Fibroblast of villous mesenchyme (primary cell): ENCODE measurements at places on chromosomes 4 and X. TPM values are rescaled to one million over a fixed set of nuclear protein-coding genes. Genes with fewer than 3 reads are reported as not detected.

DNA sequence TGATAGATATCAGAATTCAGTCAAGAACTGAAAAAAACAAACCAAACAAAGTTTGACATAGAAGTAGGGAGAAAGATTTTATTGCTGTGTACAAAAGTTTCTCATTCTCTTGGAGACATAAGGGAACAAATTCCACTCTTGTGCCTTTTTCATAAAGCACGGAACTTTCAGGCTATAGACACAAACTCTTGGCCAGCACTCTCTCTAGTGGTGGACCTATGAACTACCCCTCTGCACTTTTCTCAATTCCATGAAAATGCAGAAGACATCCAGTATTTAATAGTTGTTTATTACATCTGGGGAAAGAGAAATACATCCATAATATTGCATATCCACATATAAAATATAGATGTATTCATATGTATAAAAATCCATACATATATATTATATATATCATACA, 291.6 kb upstream of the HS3ST1 start:
- DNase-seq, result peak; percentile 42

GRCh38 chr4:100588076-100588475, 70.3 kb upstream of the EMCN start:
- DNase-seq, result peak; percentile 60

- no peak for DNase-seq
Observed at GRCh38 chr4:2819244-2820215, 24.1 kb upstream of the ADD1 start.

Gene ATP8A1
- 0.86 and 0.97 TPM in 2 replicates for total RNA-seq

DNA sequence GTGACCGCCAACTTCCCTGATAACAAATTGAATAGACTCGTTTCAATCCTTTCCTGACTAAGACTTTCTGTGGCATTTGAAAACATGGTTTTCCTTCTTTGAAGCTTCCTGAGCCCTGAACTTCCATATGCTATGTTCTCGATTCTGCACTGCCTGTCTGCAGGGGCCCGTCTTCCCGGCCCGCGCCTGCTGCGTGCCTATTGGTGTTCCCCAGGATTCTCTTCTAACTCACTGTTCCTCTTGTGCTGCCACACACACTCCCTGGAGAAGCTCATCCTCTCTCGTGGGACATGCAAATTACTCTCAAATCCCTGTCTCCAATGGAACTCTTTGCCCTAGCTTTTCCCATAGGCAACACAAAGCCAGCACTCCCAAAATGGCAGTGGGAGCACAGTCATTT, 262.9 kb upstream of the GATB start:
- DNase-seq, result no peak

- DNase-seq, result no peak
Observed at GRCh38 chrX:153445856-153446635, at the start of gene TREX2. TREX2 (minus strand) TSS chrX:153446056; CDS start chrX:153445430, 626 bp downstream.

Gene MAGEB2
- total RNA-seq, result 2.6 TPM in 1 of 2 replicates, not detected in the other

GRCh38 chr4:158938220-158939044, 164.4 kb upstream of the RAPGEF2 start:
- DNase-seq, result peak; percentile 47

Gene CT47B1
- total RNA-seq, result not detected in 2 replicates

DNA sequence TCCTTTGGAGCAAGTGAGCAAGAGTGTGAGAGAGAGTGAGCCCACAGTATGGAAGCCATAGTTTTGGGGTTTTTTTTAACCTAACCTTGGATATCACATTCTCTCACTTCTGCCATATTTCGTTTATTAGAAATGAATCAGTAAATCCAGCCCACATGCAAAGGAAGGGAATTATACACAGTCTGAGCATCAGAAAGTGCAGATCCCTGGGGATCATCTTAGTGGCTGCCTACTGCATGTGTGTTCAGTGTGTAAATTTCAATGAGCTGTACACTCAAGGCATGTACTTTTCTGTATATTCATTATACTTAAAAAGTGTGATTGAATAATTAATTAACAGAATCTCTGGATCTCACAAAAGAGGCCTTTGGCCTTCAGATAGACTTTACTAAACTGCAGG, 133.8 kb upstream of the PRPS2 start:
- DNase-seq, result no peak

GRCh38 chr4:38195911-38196310, 235.7 kb downstream of the PTTG2 start:
- DNase-seq, result no peak

Gene CCDC160
- 0.43 TPM in 1 of 2 replicates, not detected in the other for total RNA-seq

- peak; percentile 3 for DNase-seq
Observed at GRCh38 chr4:40750461-40751258, 905 bp downstream of the NSUN7 start.

GRCh38 chr4:87151730-87152129, 68.7 kb downstream of the KLHL8 start:
- peak; percentile 80 for DNase-seq
